ENCODE measurements at places on chromosomes 4 and X. TPM values are rescaled to one million over a fixed set of nuclear protein-coding genes. Genes with fewer than 3 reads are reported as not detected.

DNA sequence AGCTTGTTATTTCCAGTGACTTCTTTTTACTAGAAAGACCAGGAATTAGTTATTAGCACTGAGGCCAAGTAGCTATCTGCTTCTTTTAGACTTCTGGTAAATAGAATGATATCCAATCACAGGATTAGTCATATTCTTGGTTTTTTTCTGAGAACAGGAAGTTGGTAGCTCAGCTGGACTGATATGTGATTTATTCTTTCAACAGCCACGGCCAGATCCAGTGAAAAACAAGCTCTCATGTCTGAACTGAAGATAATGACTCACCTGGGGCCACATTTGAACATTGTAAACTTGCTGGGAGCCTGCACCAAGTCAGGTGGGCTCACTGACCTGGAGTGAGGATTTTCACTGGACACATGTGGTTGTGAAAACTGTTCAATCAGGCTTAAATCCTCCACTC, 48.6 kb downstream of the PDGFRA start:
- no peak for DNase-seq

GRCh38 chrX:56107320-56107719, 124.8 kb upstream of the KLF8 start:
- DNase-seq = no peak

- no peak for DNase-seq
Measured at GRCh38 chr4:70746179-70746839, 24.5 kb downstream of the RUFY3 start.

- no peak for DNase-seq
Measured at GRCh38 chr4:104188301-104188700, 306.4 kb downstream of the CXXC4 start.

Gene TLR6
- 2.9 TPM for total RNA-seq

Gene ZNF630
- total RNA-seq = 4.6 TPM

Gene BRS3
- not detected for total RNA-seq

Gene GPC3
- total RNA-seq = 307 TPM

Gene PPP2R2C
- total RNA-seq = 3.0 TPM

Data from skin of body (tissue), 3 donors.